CD14-positive monocyte (primary cell): ENCODE measurements at places on chromosomes 4 and X.
A peak's percentile ranks its signal among the peaks of the same experiment; 100 is the strongest.

- DNase-seq, result no peak
Observed at GRCh38 chr4:156981262-156981769, 9.7 kb upstream of the PDGFC start.

DNA sequence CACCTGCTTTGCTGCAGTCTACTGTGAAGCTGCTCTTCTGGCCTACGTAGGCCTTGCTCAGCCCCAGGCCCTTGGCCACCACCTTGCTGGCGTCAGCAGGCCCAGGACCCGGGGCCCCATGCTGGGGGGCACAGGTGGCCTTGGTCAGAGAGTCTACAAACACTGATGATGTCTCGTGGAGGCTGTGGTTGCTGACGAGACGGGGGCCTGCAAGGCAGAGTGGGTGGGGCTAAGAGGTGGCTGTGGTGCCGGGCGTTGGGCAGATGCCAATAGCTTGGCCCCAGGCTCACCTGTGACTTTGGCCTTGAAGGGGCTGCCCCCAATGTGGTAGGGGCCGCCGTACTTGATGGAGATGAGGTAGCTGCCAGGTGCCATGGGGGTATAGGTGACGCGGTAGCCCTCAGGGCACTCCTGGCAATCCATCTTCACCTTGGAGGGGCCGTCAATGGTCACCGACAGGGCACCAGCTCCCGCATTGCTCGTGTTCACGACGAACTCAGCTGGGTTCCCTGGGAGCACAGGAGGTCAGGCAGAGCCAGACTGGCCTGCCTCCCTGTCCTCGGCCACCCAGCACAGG, 25.0 kb downstream of the FLNA start:
- no peak for DNase-seq

- DNase-seq, result no peak
Observed at GRCh38 chrX:39451046-39451445, 646.7 kb downstream of the BCOR start.

DNA sequence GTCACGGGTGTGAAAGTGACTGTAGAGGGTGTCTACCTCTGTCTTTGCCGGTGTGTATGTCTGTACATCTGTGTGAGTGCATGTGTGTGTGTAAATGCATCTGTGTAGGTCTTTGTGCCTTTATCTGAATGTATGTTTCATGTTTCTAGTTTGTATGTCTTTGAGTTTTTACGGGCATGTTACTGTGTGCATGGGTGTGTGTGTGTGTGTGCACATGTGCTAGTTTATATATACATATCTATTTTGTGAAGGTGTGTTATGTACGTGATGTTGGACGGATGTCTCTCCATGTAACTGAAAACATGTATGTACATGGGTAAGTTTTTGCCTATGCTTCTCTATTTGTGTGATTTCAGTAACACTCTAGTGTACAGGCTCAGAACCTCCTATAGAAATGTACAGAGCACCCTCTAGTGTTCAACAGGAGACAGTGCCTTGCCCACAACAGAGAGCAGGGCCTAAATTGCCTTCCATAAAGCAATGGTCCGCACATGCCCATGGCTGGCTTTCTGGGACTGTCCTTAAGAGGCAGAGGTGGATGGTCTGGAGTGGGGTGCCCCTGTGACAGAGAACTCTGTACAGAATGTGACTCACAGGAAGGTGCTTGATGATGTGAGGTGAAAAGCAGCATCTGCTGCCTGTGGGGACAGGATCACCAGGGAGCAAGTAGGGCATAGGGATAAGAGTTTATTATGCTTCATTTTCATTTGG, 343.5 kb downstream of the RAPGEF2 start:
- DNase-seq, result peak; percentile 39

- DNase-seq, result no peak
Observed at GRCh38 chr4:102247041-102247440, 98.2 kb downstream of the SLC39A8 start.

- no peak for DNase-seq
Observed at GRCh38 chr4:154415313-154415712, 76.3 kb downstream of the DCHS2 start.

DNA sequence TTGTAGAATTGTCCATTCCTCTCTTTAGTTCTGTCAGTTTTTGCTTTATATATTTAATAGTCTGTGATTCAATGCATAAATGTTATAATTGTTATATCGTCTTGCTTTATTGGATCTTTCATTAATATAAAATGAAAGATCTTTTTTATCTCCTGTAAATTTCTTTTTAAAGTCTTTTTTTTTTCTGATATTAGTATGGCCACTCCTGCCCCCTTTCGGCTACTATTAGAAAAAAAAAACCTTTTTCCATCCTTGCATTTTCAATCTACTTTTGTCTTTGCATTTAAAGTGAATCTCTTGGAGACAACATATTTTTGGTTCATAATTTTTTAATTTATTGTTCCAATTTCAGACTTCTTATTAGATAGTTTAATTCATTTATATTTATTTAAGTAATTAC, 677.4 kb upstream of the NDST4 start:
- DNase-seq, result no peak

DNA sequence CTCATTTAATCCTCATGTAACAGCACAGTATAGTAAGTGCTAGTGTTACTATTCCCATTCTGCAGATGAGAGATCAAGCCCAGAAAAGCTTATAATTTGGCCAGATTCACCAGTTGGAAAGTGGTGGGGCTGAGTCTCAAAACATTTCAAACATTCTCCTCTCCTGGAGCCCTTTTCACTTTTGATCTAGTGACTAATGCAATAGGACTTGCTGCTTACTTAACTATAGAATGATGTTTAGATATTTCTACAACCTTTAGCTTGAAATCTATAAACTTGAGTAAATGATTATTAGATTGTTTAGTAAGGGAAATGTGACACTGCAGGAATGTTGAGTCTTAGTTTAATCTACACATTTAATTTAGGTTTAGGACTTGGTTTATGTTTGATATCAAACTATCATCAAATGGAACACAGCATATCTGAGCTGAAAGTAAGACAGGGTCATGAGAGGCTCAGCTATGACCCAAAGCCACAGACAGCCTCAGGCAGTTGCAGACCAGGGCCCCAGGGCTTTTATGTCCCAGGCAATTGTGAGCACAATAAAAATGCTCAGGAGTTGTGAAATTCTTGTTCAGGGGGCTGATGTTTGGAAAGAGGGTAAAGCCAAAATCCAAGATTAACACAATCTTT, 199.5 kb upstream of the HS3ST1 start:
- no peak for DNase-seq

DNA sequence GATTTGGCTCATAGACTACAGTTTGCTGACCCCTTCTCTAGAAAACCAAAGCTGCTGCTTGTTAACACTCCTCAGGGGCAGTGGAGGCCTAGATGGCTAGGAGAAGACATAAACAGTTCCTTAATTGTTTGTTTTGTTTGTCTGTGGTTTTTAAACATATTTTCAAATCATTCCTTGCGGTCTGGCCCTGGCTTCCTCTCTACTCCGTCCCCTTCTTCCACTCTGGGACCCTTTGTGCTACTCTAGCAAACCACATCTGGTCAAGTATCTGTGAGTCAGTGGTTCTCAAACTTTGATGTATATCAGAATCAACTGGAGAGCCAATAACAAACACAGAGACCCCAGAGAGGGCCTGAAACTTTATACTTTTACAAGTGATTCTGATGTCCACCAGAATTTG, 36.1 kb downstream of the FRMPD4 start:
- no peak for DNase-seq

DNA sequence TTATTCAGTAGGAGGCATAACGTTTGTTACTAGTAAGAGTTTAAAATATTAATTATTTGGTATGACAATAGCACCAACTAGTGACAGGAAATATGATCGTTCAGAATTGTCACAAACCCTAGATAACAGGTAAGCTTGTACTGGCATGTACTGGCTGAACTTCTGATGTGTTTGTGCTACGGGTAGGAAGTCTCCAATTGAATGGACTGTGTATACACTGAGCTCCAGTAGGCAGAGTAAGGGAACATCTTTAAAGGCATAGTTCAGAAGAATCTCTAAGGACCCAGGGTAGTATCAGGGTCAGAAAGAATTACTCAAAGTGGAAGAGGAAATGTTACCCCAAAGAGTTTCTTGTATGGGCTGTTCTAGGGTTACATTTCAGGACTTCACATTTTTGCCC, 230.4 kb downstream of the EDA2R start:
- DNase-seq, result no peak

- no peak for DNase-seq
Observed at GRCh38 chr4:54050214-54050904, 14.0 kb downstream of the CHIC2 start.

DNA sequence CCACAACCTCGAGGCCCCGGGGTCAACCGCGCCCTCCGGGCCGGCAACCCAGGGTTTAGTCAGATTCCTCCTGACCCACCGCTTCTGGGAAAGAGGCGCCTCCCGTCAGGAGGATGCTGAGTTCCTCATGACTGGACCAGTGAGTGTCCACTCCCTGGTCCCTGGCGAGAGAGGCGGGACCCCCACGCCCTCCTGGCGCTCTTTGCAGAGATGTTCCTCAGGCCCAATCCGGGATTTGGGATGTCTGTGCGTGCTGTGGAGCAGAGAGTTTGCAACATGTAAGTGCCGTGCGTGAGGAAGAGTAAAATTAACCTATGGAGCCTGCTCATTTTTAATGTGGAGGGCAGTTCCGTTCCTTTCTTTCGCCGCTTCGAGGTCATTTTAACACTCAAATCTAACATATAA, 824 bp upstream of the UGDH start:
- no peak for DNase-seq

DNA sequence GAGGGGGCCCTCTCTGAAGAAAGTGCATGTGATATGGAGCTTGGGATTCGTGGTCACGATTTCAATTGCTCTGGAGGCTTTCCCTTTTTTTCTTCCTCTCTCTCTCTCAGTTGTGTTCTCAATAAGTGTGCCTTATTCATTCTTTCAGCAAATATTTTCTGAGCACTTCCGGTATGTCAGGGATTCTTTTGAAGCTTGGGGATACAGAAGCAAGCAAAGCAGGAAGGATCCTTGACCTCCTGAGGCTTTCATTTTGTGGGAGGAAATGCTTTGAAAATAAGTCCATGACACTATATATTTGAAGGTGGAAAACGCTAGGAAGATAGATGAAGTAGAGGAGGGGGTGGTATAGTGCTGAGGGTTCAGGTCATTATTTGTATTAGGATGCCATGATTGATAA, 12.6 kb upstream of the GABRE start:
- no peak for DNase-seq

GRCh38 chrX:42739741-42740140, 38.2 kb downstream of the PPP1R2C start:
- peak; percentile 6 for DNase-seq

DNA sequence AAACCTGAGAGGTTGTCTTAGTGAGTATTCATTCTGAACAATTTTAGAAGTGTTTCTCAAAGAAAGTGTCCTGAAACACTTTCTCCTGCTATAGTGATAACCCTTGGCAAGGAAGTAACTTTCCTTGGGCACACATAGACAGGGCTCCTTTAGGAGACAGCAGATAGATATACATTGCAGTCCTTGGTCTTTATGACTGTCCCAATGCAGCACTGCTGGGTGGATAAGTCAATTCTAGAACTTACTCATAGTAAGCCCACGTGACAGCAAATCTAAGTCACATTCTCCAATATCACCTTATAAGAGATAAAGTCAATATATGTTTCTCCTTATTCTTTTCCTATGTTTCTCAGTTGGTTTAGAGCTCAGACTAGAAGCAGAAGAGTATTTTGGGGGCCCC, 46.7 kb downstream of the GPRASP3 start:
- no peak for DNase-seq

DNA sequence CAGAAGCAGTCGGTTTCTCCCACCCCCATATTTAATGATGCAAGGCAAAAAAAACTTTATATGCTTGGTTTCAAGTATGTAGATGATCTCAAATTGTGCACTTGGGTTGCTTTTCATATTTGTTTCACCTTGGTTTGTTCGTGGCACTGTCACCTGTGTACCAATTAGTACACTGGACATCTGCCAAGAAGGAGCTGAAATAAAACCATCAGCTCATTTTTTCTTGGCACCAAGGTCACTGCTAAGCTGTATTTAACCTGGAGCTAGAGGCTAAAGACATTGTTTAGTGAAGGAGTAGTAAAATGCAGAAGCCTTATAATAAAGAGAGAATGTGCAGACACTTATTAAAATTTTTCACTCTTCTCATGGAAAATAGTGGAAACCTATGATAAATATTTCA, 430.8 kb downstream of the ARHGAP24 start:
- DNase-seq, result no peak

DNA sequence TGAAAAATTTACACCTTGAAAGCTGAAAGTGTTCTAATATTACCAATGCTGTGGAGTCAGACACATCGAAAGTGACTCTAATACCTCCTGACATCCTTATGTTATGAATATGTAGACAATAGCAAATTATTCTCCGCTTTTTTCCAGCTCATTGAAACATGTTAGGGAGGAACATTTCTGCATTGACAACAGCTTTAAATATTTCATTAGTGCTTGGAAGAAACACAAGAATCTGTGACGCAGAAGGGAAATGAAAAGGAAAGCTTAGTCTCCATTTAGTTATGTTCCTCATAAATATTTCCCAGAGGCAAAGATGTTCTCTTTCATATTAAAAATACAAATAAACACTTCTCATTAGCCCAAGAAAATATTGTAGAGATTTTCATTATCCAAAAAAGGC, 55.8 kb upstream of the CD99 start:
- no peak for DNase-seq

- no peak for DNase-seq
Observed at GRCh38 chr4:79425586-79425985, 17.6 kb upstream of the GK2 start.

GRCh38 chrX:42025861-42026260, 102.5 kb upstream of the CASK start:
- no peak for DNase-seq

GRCh38 chr4:176443117-176443516, 123.4 kb downstream of the SPCS3 start:
- DNase-seq, result no peak

- DNase-seq, result peak; percentile 40
Observed at GRCh38 chrX:118502161-118502789, 6.7 kb downstream of the DOCK11 start.

DNA sequence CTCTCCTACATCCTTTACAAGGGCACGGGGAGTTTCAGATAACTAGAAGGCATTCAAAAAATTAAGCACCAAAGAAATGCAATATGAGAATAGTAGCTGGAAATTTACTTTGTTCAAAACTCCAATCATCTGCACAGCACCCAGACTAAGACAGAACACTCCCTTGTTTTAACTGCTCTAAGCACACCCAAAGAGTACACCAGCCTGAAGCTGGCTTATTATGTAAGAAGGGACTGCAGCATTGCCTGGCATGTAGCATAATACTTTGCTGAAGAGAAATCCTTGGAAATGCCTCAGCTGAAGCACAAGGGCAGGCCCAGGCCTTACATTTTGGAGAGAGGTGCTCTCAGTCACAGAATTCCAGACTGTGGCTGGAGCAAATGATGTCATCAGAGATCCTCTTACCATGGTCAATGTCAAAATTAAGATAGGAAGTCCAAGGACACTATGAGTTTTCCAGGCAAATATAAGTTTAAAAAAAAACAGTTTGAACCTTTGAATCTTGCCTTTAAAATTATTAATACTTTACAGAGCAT, 14.8 kb downstream of the ARHGEF6 start:
- DNase-seq, result no peak

DNA sequence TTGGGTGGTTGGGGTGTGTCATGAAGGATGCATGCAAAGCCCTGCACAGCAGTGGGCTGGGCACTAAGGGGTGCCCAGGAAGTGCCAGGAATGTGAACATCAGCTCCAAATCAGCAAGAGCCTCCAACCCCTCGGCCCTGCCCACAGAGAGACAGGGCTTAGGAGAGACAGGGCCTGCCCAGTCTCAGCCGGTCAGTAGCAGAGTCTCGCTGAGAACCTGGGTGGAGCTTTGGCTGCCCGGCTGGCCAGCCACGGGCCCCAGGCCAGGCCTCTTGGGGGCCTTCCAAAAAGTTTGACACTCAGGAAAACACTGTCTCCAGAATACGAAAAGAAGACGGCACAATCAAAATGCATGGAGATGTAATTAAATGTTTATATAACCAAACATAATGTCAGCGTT, 4.3 kb upstream of the MXD4 start:
- no peak for DNase-seq
